ENCODE measurements at places on chromosomes 1 and 21.
A peak's percentile ranks its signal among the peaks of the same experiment; 100 is the strongest.

- no peak for DNase-seq
Measured at GRCh38 chr1:15124362-15125100, 29.0 kb upstream of the TMEM51 start.

DNA sequence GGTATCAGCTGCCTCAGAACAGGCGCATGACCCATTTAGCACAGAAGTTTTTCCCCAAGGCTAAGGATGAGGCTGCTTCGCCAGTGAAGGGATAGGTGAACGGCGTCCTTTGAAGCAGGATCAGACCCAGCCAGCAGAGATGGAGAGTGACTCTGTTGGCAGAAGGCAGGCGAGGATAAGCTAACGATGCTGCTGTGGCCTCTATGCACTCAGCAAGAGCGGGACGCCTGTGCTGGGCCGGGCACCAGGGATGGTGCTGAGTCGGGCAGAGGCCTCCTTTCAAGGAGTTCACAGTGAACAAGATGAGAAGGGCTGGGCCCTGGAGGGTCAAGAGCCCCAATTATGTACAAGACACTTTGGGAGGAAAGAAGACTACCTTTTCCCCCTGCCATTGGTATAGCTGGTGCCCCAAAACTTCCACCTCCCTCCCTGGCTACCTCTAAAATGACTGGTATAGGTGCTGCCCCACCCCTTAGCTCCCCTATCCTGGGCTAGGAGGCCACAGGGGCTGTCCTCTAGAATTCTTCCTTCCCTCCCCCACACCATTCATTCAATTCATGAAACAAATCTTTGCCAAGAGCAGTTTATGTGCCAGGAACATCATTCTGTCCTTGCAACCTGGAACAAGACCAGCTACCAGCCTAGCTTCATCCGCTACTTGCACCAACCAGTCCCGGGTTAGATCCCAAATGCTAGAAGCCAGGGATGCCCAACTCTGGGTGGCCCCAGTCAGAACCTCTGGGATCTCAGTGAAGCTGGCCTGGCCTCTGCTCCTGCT lies 7.5 kb downstream of the XKR8 start:
- DNase-seq = no peak

- DNase-seq = peak; percentile 37
Measured at GRCh38 chr1:40059960-40060750, 19.6 kb downstream of the CAP1 start.

DNA sequence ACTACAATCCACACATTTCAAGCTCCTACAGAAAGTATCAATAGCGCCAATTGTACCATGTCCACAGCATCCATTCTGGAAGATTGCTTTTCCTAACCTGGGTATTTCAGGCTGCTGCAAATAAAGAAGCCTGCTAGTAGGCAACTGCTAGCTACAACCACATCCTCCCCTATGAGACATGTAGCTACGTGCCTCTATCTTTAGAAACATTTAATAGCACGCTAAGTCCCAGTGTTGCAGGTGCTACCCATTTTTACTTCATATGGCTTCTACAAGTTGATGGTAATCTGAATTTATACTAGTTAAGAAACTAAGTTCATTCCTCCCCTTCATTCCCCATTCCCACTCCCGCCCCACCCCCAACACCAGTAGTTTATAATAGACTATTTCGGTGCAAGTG lies 7.4 kb upstream of the AMPD1 start:
- DNase-seq = no peak

- no peak for DNase-seq
Measured at GRCh38 chr1:180628646-180629045, 3.2 kb upstream of the XPR1 start.

DNA sequence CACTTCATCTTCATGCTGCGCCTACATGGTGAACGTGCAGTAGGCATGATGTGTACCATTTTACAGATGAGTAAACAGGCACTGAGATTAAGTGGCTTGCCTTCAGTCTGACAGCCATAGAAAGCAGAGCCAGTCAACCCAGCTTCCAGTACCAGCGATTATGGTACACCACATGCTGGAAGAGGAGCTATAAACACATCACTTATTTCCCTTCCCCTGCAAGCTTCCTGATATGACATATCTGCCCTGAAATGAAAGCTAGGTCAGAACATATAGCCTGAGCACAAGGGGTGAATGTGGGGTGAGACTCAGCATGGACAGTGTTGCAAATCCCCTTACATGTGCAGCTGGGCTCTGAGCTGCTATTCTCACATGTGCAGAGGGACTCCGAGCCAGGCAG lies 33.8 kb upstream of the IL20 start:
- peak; percentile 56 for DNase-seq

GRCh38 chr1:25599969-25600610 lies 16.5 kb upstream of the MAN1C1 start:
- no peak for DNase-seq

GRCh38 chr1:155479205-155479604 lies 83.4 kb downstream of the ASH1L start:
- DNase-seq = peak; percentile 82

- DNase-seq = no peak
Measured at GRCh38 chr21:31034378-31034777, 3.9 kb downstream of the KRTAP19-8 start.

GRCh38 chr1:241715435-241715834 lies 63.4 kb downstream of the WDR64 start:
- no peak for DNase-seq

DNA sequence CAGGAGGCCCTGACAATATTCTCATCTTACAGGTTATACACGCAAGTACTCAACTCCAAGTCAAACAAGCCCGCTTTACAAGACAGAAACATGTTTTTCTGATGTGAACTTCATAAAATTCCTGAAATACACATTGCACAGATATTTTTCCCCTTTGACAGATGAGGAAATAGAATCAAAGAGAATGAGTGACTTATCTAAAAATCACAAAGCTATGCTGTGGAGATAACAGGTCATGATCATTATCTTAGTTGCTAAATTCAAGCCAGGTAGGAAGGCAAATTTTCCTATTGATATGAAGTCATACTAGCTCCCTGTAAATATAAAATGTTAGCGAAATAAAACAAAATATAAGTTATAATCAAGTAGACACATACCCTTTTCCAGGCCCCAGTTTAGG lies 18.3 kb downstream of the UBR4 start:
- no peak for DNase-seq

DNA sequence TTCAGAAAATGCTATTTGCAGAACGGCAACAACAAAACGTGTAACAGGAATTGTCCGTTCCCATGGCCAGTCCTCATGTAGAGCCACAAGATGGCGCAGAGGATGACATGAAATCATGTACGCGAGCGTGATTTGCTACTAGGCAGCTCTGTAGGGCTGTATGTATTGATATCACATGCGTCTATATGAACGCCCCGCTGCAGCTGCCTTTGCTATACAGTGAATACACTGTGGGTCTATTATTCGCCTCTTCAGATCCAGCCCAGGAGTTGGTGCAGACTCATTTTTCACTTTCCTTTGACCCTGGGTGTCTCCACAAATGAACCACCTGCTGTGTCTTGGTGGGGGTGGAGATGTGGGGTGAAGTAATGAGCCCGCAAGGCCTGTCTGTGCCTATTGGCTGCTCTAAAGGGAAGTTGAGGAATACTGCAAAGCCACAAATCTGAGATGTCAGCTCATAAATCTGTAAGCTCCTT lies 361.5 kb downstream of the KIF26B start:
- DNase-seq = no peak

GRCh38 chr1:77757603-77758002 lies 2.0 kb downstream of the USP33 start:
- peak; percentile 80 for DNase-seq

DNA sequence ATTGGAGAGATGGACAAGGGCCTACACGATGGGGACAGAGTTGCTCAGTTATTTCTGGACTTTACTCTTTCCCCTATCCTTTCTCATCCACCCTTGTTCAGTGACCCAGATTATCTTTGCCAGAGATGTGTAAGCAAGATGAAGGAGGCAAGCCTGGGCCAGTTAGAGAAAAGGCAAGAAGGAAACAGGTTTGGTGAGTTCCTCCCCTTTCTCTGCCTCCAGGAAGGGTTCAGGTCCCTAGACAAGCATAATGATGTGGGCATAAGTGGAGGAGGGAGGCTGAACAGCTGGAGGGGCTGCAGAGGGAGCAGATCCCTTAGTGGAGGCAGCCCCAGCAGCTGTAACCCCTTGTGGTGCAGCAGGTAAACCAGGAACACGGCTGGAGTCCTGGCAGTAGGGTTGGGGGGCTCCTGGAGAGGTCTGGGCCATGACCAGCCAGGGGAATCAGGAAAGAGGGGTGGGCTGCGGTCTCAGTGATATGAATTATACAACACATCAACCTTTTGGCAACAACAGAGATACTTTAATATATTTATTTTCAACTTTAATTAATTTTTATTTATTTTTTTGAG lies 9.2 kb upstream of the CDC42 start:
- no peak for DNase-seq

DNA sequence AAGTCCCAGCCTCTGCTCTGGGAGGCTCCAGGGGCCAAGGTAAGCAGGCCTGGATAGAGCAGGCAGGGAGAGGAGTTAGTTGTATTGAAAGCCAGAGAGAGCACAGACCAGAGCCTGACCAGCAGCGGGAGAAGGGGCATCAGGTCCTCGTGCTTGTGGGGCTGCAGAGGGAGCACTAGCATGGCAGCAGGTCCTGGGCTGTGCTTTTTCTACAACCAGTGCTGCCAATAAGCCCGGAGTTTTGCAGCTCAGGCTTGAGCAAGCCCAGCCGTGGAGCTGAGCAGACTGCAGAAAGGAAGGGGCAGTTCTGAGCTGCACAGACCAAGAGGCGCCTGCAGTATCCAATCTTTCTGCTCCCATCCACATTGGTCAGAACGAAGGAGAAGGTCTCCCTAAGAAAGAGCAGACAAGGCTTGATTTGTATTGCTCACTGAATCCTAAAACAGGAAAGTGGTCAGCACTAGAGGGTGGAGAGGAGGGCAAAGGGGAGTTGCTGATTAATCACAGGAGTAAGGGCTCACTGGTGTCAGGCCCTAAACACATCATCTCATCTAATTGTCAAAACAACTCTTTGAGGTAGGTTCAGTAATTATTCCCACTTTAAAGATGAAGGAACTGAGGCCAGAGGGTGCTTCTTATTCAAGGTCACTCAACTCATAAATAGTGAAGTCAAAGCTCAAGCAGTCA lies 2.7 kb downstream of the DENND2D start:
- DNase-seq = peak; percentile 70

DNA sequence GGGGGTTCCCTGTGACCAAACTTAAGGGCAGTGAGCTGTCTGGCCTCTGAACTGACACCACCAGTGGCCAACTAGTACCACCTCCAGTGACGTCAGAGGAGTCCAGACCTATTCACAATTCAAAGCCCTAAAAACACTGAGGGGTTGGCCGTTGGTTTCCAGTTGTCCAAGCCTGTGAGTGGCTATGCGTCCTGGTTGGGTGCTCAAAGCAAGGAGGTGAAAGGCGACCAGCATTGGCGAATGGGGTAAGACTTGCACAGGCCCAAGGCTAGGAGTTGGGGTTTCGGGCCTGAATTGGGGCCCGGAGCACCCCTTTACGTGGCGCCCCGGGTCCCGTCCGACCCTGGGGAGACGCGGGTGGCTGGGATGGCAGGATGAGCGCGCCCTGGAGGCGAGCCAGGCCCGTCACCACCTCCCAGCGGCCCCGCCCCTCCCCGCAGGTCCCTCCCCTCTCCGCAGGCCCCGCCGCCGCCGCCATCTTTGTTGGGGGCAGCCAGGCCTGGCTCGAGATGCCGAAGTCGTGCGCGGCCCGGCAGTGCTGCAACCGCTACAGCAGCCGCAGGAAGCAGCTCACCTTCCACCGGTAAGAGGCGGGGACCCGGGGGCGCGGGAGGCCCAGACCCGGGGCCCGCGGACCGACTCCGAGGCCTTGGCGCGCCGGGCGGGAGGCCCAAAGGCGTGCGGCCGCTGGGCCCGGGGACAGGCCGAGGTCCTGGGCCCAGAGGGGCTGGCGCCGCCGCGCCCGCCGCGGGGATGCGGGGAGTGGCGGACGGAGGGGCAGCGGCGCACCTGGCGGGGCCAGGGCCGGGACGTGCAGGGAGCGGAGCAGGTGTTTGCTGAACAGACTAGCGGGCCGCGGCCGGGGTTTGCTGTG lies at the start of gene THAP3:
THAP3 (plus strand) TSS at position 159 of the 874 bp plus-strand sequence; CDS start at position 510, 351 bp downstream.
- peak; percentile 92 for DNase-seq

DNA sequence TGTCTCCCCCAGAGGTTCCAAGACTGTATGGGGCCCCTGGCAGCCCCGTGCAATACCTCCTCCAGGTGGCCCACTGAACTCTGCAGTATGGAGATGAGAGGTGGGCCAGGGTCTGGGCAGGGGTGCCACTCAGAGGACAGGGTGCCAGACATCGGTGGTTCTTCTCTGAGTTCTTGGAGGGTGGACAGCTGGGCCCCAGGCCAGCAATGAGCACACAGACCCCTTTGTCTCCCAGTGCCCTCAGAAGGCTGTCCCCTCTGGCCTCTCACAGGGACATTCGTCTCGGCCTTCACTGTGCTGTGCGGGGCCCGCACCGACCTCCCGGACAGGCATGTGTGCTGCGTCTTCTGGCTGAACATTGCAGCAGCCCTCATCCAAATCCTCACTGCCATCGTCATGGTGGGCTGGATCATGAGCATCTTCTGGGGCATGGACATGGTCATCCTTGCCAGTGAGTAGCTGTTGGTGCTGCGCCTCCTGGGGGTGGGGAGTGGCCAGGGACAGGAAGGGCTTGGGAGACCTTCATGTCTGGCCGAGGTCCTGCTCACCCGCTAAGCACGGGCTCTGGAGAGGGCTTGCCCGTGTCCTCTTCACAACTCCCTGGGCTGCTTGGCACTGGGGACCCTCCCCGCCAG lies 48.1 kb downstream of the STUM start:
- no peak for DNase-seq

DNA sequence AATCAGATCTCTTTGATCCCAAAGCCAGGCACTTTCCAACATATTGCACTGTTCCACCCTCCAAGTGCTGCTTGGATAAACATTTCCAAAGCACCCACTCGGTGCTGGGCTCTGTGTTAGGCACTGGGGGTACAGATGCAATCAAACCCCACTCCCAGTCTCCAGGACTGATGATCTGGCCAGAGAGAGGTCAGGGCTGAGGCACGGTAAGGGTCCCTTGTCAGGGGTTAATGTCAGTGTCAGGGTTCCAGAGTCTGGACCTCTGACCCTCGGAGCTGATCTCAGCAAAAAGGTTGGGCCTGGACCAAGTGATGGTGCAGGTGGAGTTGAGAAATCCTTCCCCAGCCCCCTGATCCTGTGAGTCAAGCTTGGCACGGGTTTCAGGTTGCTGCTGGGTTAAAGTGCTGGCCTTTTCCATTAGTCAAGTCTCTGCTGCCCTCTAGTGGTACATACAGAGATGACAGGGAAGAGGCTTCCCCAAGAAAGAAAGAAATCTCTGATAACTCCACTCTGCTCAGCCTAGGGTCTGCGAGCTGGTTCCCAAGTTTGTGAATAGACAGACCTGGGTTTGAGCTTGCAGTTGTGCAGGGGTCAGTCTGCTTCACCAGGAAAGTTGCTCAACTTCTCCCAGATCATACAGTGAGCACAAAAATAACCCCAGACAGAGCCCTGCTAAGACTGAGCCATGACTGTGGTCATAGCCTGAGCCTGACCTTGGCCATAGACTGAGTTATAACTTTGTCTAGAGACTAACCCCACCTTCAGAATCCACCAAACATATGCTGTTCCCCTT lies 74.6 kb downstream of the DMRTA2 start:
- DNase-seq = peak; percentile 83

GRCh38 chr1:62689524-62689923 lies 1.3 kb upstream of the DOCK7 start:
- DNase-seq = peak; percentile 78

Data from suppressor macrophage treated with lipopolysaccharide for 4 hours (primary cell).